ENCODE measurements at places on chromosomes 5 and 9.
A peak's percentile ranks its signal among the peaks of the same experiment; 100 is the strongest.

DNA sequence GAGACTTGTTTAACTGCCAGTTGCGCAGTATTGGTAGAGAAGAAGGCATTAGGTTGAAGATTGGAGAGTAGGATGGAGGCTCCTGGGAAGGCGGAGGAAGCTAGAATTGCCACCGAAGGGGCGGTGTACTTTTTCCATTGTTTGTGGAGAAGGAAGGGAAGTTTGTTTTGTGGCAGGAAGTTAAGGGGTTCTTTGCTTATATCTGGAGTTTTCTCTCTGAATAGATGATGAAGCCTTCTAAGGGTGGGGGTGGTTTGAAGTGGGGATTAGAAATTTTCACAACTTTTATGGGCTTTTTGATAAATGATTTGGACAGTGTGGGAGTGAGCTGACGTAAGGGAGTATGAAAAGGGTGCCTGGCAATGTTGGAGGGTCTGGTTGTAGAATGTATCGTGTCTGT, 59.3 kb downstream of the SNX30 start:
- DNase-seq = no peak

GRCh38 chr9:131160416-131161112, 35.2 kb downstream of the NUP214 start:
- no peak for DNase-seq

GRCh38 chr5:177097016-177097985, 10.6 kb downstream of the FGFR4 start:
- no peak for DNase-seq

GRCh38 chr5:158780656-158781237, 319.0 kb downstream of the EBF1 start:
- DNase-seq = no peak

GRCh38 chr9:79477955-79478771, 93.6 kb upstream of the TLE4 start:
- DNase-seq = peak; percentile 5

- no peak for DNase-seq
Observed at GRCh38 chr5:150117945-150118560, 31.7 kb upstream of the CSF1R start.

GRCh38 chr5:134536876-134537275, 11.4 kb downstream of the JADE2 start:
- DNase-seq = no peak

DNA sequence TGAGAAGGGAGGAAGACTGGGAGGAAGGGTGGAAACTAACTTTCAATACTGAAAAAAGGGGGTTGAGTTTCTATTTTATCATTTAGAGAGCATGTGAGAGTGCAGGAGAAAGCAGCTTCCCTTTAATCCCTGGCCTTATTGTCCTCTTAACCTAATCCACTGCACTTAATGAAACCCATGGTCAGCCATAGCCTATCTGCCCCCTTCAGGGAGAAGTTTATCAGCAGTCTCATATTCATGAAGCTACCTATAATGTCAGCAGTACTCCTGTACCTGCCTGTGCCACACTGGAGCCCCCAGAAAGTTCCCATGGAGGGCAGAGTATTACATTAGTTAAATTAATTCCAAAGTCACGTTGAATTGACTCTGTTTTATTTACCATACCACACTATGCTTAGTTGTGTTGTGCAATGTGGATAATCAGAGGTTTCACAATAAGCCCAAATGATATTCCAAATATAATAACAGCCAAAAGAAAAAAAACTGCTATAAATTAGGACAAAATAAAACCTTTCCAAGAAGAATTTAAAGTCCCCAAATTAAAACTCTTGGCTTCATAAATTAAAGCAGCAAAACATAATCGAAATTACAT, 62.9 kb downstream of the MUSK start:
- DNase-seq = no peak

DNA sequence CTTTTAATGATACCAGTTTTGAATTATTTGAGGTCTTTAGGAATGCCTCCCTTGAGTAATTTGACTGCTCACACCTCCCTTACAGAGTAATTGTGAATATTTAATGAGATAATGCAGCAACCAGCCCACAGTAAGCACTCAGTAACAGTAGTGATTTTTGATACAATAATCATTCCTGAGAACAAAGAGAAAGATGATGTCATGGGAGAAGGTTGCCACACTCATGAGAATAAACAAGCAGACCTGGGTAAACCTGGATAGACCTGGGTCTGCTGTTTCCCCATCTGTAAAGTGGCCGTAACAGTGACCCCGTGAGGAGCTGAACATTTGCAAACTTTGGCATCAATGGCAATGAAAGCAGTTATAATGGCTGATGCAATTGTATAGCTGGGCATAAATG, 4.2 kb downstream of the C1QTNF2 start:
- DNase-seq = no peak

GRCh38 chr5:170843870-170844269, 17.9 kb upstream of the RANBP17 start:
- no peak for DNase-seq

- peak; percentile 21 for DNase-seq
Observed at GRCh38 chr9:70410368-70410767, 4.1 kb downstream of the KLF9 start.

- peak; percentile 16 for DNase-seq
Observed at GRCh38 chr5:76303921-76304320, 99.2 kb upstream of the IQGAP2 start.

DNA sequence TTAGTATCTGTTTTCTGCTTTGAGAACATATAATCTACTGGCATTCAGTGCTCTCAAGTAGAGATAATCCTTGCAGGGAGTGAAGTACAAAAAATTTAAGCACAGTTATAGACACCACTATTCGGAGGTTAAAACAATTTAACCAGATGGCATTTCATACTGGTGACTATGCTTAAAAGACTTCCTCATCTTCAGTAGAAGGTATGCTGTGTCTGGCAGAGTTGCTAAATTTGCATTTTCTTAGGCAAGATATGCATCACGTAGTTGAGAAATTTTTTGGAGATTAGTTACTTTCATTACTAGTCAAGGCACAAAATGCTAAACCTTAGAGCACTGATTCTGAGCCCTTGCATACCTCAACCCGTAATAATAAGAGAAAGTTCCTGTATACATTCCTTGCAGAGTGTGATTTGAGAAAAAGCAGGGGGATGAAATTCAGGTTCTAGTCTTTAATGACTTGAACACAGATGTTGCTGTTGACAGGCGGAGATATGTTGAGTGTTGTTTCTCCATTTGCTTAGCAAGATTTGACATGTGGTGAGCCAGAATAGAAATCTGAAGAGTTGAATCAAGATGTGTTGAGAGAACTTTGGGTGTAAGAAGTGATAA, 70.8 kb upstream of the STARD4 start:
- no peak for DNase-seq

- no peak for DNase-seq
Observed at GRCh38 chr5:139849942-139850341, 54.3 kb downstream of the PSD2 start.

- DNase-seq = no peak
Observed at GRCh38 chr5:159096924-159097783, 2.6 kb downstream of the EBF1 start.

DNA sequence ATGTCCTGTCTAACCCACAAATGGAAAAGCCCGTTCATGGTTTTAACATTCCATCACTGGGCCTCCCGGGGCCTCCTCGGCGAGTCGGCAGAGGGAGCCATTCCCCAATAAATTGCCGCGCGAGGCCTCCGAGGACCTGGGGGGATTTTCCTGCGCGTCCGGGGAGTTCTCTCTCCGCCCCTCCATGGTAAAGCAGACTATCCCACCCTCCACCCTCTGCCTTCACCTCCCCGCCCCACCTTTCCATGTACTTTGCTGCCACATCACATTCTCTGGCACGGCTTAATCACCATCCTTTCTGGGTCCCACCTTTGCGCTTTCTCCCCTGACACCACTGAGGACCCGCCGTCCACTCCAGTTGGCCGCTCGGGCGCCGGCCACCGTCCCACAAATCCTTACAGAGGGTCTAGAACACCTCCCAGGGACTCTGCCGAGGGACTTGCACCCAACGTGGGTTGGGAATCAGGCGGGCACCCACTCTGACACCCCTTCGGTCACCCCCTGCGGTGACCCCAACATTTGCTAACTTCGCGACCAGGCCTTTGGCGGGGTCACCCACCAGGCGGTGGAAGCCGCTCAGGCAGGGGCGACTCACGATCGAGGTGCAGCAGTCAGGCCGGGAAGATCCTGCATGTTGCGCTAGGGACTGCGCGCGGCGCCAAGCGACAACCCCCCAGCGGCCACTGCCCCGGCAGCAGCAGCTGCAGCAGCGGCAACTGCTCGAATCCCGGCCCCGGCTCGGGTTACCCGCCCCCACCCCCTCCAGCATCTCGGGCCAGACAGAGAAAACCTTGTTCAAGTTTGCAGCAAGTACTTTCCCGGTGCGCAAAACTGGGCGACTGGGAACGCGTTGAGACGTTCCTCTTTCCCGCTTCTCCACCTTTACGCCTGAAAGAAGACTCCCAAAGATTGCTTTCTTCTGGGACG, at the start of gene MEGF10:
TSS of gene MEGF10 (plus strand) at position 778 of the 927 bp plus-strand sequence. CDS start 40,513 bp downstream, outside the sequence.
- DNase-seq = no peak

GRCh38 chr9:35679766-35680330, 6.1 kb downstream of the CA9 start:
- DNase-seq = no peak

- DNase-seq = no peak
Observed at GRCh38 chr5:177501874-177502678, 4.7 kb upstream of the PDLIM7 start.

- no peak for DNase-seq
Observed at GRCh38 chr5:89374818-89375521, 492.0 kb upstream of the MEF2C start.

DNA sequence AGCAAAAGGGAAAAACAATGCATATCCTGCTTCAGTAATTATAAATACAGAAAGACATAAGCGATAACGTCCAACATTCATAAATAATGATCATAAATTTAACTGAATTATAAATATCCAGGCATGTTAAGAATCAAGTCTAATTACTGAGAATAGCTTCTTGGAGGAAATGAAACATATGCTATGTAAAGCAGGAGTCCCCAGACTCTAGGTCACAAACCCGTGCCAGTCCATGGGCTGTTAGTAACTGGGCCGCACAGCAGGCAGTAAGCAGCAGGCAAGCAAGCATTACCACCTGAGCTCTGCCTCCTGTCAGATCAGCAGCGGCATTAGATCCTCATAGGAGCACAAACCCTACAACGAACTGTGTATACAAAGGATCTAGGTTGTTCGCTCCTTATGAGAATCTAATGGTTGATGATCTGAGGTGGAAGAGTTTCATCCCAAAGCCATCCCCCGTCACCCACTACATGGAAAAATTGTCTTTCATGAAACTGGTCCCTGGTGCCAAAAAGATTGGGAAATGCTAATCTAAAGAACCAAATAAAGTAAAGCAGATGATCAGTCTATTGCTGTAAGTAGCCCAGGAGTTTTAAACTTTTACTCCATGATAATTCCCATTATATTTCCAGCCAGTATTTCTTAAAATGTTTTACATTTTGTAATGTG, 50.4 kb downstream of the CERT1 start:
- no peak for DNase-seq

GRCh38 chr5:56375011-56375410, 141.9 kb upstream of the ANKRD55 start:
- no peak for DNase-seq

- no peak for DNase-seq
Observed at GRCh38 chr5:39093352-39093751, 19.2 kb upstream of the RICTOR start.

GRCh38 chr5:22102823-22103359, 750.3 kb downstream of the CDH12 start:
- no peak for DNase-seq

DNA sequence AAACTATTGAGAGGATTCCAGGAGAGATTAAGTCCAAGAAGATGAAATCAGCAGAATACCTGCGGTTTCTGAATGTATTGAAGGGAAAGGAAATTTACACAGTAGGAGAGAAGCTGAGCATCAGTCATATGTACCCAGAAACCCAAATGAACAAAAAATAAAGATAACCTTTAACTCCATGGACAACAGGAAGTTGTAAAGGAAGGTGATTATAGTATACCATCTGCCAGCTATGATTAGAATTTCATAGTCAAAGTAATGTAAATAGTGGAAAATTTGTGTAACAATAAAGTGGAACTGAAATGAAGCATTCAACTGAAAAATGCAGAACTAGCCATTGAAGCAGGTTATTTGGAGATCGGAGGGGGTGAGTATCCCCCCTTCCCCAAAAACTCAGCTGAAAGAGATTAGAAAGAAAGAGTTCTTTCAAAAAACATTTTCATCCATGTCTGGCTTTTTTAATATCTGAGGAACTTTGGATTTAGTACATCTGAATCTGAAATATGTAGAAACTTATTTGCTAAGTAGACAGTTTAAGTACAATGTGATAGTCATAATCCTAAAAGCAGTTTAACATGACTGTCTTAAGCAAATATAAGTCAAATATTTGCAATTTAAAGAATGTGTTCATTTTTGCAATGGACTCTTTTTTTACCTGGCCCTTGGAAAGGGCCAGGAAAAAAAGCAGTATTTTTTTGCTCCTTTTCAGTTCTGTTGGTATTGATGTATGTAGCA, 58.4 kb downstream of the APC start:
- DNase-seq = no peak

- no peak for DNase-seq
Observed at GRCh38 chr5:97923496-97923895, 740.4 kb upstream of the RIOK2 start.

DNA sequence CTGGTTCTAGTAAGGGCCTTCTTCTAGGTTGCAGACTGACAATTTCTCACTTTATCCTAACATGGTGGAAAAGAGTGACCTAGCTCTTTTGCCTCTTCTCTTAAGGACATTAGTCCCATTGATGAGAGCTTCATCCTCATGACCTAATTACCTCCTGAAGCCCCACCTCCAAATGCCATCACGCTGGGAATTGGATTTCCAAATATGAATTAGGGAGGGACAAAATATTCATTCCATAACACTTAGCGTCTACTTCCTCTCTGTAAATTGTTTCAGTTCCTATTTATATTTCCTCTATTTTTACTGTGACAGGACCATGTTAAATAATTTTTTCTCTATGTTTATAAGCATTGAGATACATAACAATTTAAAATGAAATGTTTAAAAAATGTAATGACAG, 408.8 kb downstream of the CDH10 start:
- no peak for DNase-seq

DNA sequence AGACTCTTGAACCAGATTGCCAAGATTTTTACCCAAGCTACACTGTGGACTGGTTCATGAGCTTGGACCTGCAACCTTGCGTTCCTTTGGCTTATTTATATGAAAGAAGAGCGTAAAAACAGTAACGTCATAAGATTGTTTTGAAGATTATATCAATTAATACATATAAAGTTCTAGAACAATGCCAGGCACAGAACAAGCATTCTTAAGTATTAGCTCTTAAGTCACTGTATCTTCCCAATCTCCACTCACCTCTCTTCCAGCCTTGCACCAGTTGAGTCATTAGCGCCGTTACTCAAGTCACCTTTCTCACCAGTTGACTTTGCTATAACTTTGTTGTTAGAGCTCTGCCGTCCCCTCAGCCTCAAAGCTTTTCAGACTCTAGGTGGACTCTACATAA, 415.7 kb downstream of the PLK2 start:
- no peak for DNase-seq

Data from activated CD4-positive, alpha-beta T cell treated with anti-CD3 and anti-CD28 coated beads, Interleukin-2, amount 50 U/mL, for 16 hours (primary cell).